Omental fat pad (tissue), 4 donors: ENCODE measurements at places on chromosomes 3 and 15.

- DNase-seq: no peak
Observed at GRCh38 chr3:16838561-16838960, 46.2 kb upstream of the PLCL2 start.

DNA sequence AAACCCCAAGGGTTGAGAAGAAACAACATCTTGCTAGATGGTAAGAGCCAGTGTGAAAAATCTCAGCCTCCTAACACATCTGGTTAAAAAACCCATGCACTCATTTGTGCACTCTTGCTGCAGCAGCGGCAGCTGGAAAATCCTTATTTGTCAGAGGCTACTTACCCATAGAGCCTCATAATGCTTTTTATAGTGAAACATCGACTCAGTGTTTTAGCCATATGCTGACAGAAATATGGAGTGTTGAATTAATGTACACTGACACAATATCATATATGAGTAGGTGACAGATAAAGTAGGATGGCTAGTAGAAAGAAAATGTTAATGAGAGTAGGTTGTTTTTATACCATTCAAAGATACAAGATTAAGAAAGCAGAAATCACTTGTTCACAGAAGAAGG is 13.0 kb downstream of the SLC9A9 start:
- DNase-seq: no peak

- DNase-seq: no peak
Observed at GRCh38 chr3:196620161-196620604, 19.3 kb upstream of the NRROS start.

- DNase-seq: no peak
Observed at GRCh38 chr3:99716463-99716995, 78.1 kb downstream of the COL8A1 start.

DNA sequence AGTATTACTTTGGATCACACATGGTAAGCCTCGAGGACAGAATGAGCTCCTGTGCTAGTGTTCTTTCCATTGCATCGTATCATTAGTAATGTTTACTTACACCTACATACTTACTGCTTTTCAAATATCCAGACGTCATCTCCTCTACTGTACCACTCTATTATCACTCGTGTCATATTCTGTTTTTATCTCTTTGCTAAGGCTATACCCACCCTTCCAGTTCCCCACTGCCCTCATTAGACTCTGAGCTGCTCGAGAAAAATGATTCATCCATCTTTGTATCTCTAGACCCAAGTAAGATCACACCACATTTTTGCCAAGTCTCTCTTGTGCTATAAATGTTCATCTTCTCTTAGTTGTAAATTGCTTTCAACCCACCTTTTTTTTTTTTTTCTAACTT is 245.7 kb downstream of the TIGIT start:
- no peak for DNase-seq

GRCh38 chr3:101182734-101183133 is 137.6 kb downstream of the IMPG2 start:
- DNase-seq: no peak

DNA sequence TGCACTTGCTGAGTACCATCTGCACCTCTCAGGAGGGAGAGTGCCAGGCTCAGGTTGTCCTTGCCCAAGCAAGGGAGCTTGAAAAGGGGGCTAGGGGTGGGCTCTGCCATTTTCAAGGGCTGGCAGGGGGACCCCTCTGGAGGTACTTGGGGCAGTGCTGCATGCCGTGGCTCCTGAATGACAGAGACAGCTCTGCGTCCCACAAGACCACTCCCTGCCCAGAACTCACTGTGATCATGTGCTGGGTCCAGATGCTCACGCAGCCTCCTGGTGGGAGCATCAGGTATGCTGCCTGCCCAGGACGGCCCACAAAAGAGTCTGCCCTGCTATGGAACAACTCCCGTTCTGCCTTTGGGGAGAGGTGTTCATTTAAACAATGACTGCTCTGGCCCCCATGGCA is 165.2 kb downstream of the GOLGA6L4 start:
- no peak for DNase-seq

DNA sequence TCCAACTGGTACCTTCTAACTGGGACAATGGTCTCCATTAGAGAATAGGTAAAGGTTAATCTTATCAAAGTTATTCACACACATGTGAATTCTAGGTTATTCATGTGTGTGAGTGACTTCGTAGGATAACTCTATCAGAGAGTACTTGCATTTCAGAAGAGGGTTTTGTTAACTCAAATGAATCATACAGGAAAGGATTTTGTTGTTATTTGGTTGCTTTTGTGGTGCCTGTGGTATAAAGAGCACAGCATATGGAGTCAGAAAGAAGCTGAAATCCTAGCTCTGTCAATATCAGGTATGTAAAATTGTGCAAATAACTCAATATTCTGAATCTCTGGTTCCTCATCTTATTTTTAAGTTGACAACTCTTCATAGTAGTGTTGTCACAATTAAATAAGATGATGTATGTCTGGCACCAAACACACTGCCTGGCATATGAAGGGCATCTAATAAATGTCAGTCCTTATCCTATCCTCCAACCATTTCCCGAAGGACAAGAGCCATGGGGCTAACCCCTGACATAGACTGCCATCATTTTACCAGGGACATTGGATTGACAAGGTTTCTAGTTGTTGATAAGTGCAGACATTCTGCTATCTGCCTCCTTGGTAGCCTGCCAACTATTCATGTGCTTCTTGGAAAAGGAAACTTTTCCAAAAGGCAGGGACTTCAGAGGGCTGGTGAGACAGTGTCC is 48.7 kb upstream of the CMSS1 start:
- no peak for DNase-seq

GRCh38 chr15:26391567-26392194 is 381.2 kb downstream of the GABRB3 start:
- DNase-seq: no peak

DNA sequence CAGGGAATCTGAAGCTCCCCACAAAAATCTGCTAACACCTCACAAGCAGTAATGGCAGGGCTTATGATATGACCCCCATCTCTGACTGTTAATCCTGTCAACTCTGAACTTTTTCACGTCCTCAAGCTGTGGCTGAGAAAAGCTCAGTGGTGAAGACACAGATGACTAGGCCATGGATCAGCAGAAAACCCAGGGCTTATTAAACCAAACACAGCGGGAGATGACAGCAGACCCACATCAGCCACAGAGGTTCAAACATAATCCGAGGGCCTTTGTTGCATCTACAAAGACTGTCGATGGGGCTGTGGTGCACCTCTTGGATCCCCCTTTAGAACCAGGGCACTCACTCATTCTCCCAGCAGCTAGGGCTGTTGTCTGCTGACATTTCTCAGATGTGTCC is 50.4 kb downstream of the GLB1 start:
- no peak for DNase-seq

DNA sequence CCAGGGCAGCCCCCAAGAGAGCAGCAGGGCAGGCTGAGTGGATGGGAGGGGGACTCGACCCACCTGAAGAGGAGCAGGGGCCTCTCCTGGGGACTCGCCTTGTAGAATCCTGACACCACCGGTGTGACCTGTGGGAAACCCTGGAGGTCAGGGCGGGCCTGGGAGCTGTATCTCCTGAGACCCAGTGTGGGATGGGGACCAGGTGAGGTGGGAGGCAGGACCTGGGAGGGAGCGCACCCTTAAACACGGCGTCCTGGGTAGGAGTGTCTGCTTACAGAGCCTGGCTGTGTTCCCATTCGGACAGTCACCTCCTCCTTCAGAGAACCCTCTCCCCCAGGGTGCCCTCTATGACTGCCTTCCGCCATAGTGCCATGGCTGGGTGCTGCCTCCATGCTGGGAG is 27.1 kb downstream of the C15orf39 start:
- DNase-seq: no peak

GRCh38 chr3:157317895-157318294 is 118.8 kb upstream of the PTX3 start:
- DNase-seq: no peak

- DNase-seq: no peak
Observed at GRCh38 chr3:116154389-116154788, 290.9 kb downstream of the LSAMP start.

DNA sequence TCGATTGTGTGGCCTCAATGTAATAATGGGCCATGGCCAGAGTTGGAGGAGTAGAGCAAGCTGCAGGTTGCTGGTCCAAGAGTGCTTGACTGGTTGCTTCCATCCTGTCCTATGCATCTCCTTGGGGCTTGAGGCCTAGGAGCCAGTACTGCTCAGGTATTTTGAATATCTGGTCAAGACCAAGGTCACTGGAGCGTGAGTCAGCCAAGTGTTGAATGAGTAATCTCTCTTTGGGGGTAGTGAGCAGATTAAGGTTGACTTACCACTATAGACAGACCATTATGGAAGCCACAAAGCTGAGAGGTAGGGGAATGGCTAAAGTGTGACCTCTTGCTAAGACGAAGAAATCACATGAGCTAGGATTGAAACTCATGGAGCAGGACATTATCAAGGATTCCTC is 9.4 kb upstream of the PARP6 start:
- no peak for DNase-seq

DNA sequence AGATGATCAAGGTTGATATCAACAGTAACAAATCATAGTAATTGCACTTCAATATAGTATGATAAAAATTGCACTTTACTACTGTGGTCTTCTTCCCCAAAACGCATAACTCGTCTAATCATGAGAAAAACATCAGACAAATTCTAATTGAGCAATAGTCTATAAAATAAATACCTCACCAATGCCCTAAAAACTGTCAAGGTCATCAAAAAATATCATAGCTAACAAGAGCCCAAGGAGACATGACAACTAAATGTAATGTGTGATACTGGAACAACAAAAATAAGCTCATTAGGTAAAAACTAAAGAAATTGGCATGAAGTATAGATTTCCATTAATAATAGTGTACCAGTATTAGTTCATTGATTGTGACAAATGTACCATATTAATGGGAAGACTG is 85.6 kb upstream of the LRRC3B start:
- no peak for DNase-seq

DNA sequence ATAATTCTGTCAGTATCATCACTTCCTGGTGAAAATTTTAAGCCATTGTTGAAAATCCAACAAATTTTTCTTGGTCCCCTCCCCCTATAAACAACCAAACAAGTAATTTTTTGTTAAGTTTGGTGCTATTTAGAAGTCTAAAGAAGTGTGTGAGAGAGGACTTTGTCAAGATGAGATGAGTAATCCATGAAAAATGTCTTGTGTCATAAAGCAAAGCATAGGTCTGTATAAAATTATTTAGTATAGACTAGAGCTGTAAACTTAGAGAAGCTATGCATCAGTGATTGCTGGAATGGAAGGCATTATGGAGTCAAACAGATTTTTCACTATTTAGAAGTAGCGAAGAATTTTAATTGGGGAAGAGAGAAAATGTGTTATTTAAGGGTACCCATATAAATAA is 31.4 kb downstream of the MAPK6 start:
- DNase-seq: no peak

- no peak for DNase-seq
Observed at GRCh38 chr3:32469151-32469874, 33.3 kb downstream of the CMTM6 start.

GRCh38 chr3:44827196-44827595 is 34.5 kb upstream of the TMEM42 start:
- DNase-seq: no peak

- no peak for DNase-seq
Observed at GRCh38 chr3:76267851-76268380, 482.6 kb upstream of the ZNF717 start.

- no peak for DNase-seq
Observed at GRCh38 chr3:122091602-122092295, 36.6 kb downstream of the CD86 start.

GRCh38 chr3:56113231-56113630 is 355.0 kb downstream of the ERC2 start:
- no peak for DNase-seq

- no peak for DNase-seq
Observed at GRCh38 chr15:40217166-40217824, 21.6 kb upstream of the PAK6 start.

- DNase-seq: no peak
Observed at GRCh38 chr15:50059203-50059772, 59.7 kb downstream of the ATP8B4 start.

DNA sequence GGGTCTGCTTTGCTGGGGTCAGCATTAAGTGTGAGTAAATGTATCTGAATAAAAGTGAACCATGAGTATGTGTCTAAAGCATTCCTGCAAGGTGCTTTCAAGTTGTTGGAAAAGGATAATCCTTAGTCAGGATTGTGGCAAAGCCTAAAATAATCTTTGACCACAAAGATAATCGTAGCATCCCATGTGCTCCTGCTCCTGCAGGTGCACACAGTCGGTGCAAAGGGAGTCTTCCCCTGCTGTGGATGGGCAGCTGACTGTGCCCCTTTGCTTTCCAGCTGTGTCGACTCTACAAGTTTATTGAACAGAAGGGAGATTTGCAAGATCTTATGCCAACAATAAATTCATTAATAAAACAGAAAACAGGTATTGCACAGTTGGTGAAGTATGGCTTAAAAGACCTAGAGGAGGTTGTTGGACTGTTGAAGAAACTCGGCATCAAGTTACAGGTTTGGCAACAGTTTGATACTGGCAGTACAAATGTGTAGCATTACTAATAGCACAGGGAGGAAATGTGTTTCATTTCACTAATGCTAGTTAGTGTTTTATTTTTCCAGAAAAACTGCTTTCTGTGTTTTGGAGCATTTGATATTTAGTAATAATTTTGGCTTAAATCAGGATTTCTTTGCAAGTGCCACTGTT is 22.6 kb downstream of the SRP14 start:
- no peak for DNase-seq

GRCh38 chr3:38119821-38120692 is 16.9 kb downstream of the ACAA1 start:
- peak; percentile 14 for DNase-seq

- no peak for DNase-seq
Observed at GRCh38 chr15:39269352-39269751, 311.5 kb upstream of the THBS1 start.

DNA sequence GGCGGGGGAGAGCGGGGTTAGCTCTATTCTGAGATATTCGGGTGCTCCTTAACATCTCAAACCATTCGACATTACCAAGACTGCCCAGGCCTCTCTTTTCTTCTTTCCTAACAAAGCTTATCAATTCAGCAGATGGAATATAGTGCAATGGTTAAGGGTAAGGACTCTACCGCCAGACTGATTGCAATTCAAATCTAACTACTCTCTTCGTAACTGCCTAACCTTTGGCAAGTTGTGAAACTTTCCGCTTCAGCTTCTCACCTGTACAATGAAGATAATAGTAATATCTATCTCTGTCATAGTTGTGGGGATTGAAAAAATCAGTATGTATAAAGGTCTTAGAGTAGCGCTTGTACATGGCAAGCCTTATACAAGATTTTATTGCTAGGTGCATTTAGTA is 972 bp downstream of the UBA5 start:
- no peak for DNase-seq

- DNase-seq: no peak
Observed at GRCh38 chr15:23439513-23439912, 7.5 kb downstream of the GOLGA6L2 start.

DNA sequence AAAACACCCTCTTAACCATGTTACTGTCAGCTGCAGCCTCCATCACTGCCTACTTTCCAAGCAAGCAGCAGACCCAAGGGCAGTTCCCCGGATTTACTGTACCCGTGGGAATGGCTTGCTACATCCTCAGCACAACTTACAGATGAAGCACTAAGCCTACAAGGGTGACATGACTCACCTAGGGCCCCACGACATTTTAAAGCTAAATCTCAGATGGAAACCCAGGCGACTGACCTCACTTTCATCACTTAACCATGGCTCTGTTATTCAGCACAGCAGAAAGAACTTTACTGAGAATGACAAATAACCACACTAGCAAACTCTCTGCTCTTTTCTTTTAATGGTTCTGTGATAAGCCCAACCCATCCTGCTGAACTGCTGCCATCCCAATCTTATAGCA is 65.6 kb downstream of the SUMF1 start:
- DNase-seq: no peak

- DNase-seq: no peak
Observed at GRCh38 chr3:149373235-149374125, 4.0 kb downstream of the TM4SF1 start.

GRCh38 chr3:107674371-107674770 is 151.6 kb downstream of the BBX start:
- DNase-seq: no peak
